SW 1271 (cell line): ENCODE measurements at places on chromosomes 1 and 21.

DNA sequence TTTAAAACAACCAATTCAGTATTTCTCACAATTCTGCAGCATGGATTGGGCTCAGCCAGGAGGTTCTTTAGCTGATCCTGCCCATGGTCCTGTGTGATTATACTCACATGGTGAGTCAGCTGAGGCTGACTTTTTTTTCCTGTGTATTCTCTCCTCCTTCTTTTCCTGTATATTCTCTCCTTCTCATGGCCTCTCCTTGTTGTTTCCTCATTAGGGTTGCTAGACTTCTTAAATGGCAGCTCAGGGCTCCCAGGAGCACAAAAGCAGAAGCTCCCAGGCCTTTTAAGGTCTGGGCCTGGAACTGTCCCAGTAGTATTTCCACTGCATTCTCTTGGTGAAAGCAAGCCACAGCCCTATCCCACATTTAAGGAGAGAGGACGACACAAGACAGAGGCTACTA is 26.8 kb downstream of the VANGL1 start:
- DNase-seq = peak; percentile 30

DNA sequence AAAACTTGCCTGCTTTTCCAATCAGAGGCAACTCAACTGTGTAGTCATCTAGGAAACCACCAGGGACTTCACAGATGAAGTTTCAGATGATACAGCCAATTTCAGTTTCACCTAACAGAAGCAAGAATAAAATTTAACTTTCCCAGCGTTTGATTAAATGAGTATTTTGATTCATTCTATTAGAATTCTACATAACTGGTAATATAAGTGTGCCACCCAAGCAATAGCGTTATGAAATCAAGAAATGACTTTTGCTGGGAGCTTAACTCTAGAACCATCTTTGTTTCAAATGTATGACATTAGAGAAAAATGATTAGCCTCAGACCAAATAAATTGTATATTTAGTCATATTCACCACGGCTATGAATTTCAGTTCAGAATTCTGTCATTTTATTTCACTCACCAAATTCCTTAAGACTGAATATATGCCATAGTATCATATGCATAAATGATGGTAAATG is 239.3 kb downstream of the NRIP1 start:
- DNase-seq = no peak

- no peak for DNase-seq
Observed at GRCh38 chr1:53328541-53329499, 950 bp upstream of the LRP8 start.

GRCh38 chr1:189500778-189501177 is 976.9 kb downstream of the BRINP3 start:
- no peak for DNase-seq

GRCh38 chr1:73887412-73887811 is 310.6 kb downstream of the LRRIQ3 start:
- no peak for DNase-seq

DNA sequence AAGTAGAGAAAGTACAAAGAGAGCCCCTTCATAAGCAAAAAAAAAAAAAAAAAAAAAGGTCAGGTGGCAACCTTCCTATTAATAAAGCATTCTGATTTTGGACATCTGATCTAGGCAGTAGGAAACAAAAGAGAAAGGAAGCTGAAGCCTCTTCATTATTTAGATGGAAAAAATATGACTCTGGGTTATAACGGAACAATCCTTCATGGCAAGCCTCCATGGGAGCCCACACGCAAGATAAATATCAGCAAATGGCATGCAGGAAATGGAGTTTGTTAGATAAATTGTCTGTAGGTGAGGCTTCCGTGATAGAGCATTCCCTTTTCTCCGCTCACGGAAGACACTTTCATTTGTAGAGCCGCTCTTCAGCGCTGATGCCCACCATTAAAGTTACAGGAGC is 381.0 kb downstream of the TTLL7 start:
- no peak for DNase-seq

DNA sequence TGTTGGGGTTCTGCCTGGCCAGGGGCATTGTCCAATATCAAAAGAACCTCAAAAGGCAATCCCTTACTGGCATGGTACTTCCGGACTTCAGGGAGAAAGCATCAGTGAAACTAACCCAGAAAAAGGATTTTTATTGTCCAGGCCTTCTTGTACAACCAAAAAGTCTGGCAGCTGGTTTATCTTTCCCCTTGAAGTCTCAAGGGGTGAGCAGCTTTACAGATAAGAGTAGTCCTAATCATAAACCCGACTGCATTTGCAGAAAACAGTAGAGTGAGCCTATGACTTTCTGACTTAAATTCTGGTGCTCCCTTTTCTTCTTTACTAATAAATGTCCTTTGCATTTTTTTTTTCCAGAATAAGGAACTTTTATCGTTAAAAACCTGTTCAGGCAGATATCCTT is 104.0 kb upstream of the CHRM3 start:
- no peak for DNase-seq

- DNase-seq = no peak
Observed at GRCh38 chr1:208430220-208430619, 186.0 kb upstream of the PLXNA2 start.
